Stimulated activated CD4-positive, alpha-beta T cell treated with anti-CD3 and anti-CD28 coated beads, TNF-alpha, amount 100 ng/mL, for 1 hour (primary cell): ENCODE measurements at places on chromosomes 3 and 15.
A peak's percentile ranks its signal among the peaks of the same experiment; 100 is the strongest.

- DNase-seq = no peak
Observed at GRCh38 chr3:27637346-27637995, 84.7 kb downstream of the EOMES start.

DNA sequence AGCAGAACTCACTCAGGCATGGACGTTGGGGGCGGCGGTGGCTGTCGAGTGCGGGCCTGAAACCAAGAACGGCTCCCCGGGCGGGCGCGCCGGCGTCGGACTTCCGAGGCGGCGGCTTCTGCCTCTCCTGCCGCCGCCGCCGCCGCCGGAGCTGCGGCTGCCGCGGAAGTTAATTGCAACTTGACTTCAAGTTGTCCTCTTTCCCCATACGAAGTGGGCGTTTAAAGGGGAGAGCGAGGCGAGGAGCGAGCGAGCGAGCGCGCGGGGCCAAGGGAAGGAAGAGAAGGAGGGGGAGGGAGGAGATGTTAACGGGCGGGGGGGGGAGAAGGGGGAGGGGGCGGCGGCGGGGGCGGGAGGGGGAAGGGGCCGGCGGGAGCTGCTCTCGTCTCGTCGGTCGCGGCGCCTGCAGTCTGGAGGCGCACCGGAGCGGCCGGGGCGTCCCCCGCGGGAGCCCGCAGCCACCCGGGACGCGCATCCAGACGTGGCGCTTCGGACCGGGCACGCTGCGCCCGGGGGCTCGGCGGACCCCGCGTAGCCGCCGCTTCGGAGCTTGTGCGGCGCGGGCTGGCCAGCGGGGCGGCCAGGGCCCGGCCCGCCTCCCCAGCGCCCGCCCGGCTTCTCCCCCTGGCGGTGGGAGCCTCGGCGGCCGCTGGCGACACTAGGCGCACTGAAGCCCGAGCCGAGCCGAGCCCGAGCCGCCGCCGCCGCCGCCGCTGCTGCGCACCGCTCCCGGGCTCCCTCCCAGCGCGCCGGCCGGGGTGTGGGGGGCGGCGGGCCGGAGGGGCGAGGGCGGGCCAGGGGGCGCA, 19.7 kb upstream of the SATB1 start:
- peak; percentile 56 for DNase-seq

- no peak for DNase-seq
Observed at GRCh38 chr3:191376516-191377141, 46.3 kb upstream of the UTS2B start.

GRCh38 chr3:170043506-170043905, 5.7 kb downstream of the GPR160 start:
- DNase-seq = no peak

DNA sequence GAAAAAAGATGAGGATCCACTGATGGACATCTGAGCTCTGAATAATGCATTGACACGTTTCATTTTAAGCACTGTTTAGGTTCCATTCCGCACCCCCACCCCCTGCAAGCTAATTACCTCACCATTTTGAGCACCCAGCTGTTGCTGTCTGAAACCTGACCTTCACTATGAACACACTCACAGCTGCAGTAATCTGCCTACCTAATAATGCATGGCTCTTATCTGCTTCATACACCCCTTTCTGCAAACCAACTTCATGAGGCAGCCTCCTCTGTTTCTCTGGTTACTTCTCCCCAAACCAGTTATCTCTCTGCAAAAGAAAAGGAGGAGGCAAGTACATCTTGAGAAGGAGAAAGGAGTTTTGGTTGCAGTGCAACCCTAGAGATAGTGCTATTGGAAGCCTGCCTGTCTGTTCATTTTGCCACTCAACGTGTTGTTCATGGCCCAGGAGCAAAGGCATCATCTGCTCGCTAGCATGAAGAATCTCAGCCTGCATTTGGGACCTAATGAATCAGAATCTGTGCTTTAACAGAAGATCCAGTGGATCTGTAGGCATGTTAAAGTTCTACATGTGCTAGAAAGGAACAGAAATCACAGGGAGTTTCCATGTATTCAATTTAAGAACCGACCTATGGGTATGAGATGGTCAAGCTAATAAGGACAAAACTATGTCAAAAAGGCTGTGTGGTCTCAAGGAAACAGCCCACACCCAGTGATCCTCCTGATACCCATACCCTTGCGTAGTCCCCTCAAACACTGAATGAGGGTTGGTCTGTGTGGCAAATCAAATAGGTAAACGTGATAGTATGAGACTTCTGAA, 87.2 kb downstream of the MB21D2 start:
- no peak for DNase-seq

DNA sequence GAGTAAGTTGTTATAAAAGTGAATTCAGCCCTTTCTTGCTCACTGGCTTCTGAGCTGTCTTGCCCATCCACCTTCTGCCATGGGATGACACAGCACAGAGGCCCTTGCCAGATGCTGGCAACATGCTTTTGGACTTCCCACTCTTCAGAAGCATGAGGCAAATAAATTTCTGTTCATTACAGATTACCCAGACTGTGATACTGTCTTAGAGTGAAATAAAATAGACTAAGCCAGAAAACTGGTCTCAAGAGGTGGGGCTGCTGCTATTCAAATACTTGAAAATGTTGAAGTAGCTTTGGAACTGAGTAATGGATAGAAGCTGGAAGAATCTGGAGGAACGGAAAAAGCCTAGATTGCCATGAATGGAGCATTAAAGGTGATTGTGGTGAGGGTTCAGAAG, 170.4 kb downstream of the ZMAT3 start:
- no peak for DNase-seq

GRCh38 chr3:126516152-126516935, 1.2 kb downstream of the UROC1 start:
- no peak for DNase-seq

DNA sequence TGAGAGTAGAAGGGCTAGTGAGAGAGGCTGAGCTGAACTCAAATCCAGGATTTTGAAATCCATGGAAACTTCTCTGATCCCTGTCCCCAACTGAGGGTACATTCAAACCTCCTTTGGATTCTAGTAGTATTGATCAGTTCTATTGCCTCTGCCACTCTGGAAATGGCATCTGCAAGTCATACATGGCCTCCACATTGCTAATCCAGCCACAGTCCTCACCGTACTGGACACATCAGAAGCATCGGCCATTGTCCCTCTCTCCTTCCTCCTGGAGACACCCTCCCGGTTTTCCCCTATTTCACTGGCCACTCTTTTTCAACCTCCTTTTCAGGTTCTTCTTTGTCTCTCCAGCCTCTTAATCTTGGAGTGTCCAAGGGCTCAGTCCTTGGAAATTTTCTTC, 66.9 kb downstream of the ETV5 start:
- DNase-seq = no peak

GRCh38 chr15:90497912-90498311, 31.8 kb upstream of the CRTC3 start:
- DNase-seq = no peak

DNA sequence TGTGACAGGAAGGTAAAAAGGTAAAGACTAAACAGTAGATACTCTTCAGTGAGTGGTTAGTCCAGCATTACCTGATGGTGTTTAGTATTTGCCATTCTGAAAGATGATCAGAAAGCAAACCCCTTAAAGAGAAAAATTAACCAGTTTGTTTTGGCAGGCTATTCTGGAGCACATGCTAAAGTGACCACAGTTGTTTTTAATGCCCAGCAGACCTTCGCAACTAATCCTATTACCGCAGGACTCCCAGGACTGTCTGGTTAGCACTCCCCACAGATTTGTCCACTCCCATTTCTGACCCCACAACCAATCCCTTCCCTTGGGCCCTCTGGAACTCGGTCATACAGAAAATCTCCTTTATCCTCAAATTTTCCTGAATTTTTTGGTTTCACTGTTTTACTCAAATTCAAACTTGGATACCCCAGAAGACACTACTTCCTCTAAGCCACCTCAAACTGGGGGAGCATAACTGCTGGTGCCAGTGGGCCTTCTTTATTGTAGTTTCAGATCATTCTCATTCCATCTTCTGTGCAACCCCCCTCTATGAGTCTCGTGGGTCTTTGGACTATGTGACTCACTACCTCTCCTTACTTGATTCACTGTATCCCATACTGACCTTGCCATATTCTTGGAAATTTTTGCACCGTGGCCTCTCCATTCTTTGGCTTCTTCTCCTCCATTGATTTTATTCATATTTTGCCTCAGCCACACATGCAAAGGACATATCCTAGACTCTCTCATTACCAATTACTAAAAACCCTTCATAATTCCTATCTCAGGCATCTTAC, 104.4 kb downstream of the RBMS3 start:
- no peak for DNase-seq

DNA sequence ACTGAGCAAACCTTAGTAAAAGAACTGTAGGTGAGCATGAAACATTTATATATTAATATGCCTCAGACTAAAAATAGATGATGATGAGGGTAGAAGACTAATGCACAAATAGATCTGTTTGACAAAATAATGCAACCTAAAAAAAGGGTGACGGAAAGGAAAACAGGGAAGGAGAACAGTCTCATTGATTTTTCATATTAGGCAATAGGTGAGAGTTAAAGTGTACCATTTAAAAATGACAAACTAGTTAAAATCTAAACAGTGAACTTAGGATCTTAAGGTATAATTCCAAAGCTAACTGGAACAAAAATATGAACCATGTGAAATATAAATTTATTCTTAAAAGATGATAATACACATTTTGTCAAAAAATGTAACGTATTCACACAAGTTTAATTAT, 1347.6 kb downstream of the SI start:
- DNase-seq = no peak

GRCh38 chr15:36370051-36370730, 209.2 kb upstream of the CDIN1 start:
- DNase-seq = no peak

GRCh38 chr3:111862974-111863373, 3.9 kb downstream of the PHLDB2 start:
- no peak for DNase-seq

DNA sequence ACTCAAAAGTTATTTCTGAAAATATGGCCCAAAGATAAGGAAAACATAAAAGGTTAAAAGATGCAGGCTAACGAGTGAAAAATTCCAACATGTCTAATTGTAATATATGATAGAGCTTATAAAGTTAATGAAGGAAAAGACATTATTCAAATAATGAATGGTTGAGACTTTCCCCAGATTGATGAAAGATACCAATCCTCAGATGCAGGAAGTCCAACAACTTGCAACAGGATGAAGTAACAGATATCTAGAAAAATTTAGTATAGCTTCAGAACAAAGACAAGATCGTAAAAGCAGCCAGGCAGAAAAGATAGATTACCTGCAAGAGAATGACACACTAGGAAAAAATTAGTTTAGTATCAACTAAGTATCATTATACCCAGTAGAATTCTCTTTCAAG, 546.4 kb upstream of the PPP2R3A start:
- DNase-seq = no peak
